Heart left ventricle (tissue), 16 donors: ENCODE measurements at places on chromosomes 6 and 20. TPM values are rescaled to one million over a fixed set of nuclear protein-coding genes. Genes with fewer than 3 reads are reported as not detected.

Gene C6orf15
- not detected for total RNA-seq

GRCh38 chr20:53609491-53610445, 16.1 kb upstream of the ZNF217 start:
- DNase-seq = peak; percentile 42
- no peaks in the 10 kb centered on the region for H3K27me3 ChIP-seq
- no peaks in the 10 kb centered on the region for H3K36me3 ChIP-seq

Gene C20orf144
- total RNA-seq = not detected

GRCh38 chr20:50844430-50845100, 49.7 kb downstream of the BCAS4 start:
- no peak overlapping the region for H3K27ac ChIP-seq
- no peaks in the 10 kb centered on the region for H3K27me3 ChIP-seq
- DNase-seq = no peak
- no peak overlapping the region for H3K4me3 ChIP-seq
- peaks cover 11% of the 10 kb centered on the region for H3K4me1 ChIP-seq
- no peaks in the 10 kb centered on the region for H3K36me3 ChIP-seq

DNA sequence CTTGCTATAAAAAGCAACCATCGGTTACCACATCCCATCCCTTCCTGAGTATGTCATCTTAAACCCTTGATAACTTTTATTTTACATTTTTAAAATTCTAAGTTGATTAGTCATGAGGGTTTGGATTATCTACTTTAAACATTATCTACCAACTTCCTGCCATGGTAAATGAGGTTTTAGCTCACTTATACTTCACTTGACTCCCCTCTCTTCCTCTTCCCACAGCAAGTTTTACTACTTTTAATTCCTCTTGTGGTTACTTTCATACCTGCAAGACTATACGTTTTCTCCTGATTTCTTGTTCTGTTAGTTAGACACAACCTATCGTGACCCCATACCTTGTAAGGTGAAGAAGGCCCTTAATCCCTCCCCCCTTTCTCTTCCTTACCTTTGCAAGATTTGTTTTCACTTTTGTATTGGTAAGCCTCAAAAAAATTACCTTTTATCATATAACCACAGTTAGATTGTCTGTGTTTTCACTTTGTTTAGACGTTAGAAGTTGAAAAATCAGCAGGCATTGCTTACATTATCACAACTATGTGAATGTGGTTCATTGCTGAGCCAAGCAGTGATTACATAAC, 60.1 kb upstream of the OGFRL1 start:
- no peaks in the 10 kb centered on the region for H3K36me3 ChIP-seq
- no peaks in the 10 kb centered on the region for H3K4me1 ChIP-seq
- no peak overlapping the region for H3K27ac ChIP-seq
- no peak overlapping the region for H3K4me3 ChIP-seq

Gene IL17A
- total RNA-seq = not detected

- no peaks in the 10 kb centered on the region for H3K27me3 ChIP-seq
- no peak overlapping the region for H3K27ac ChIP-seq
- peaks cover 7% of the 10 kb centered on the region for H3K36me3 ChIP-seq
- H3K4me1 ChIP-seq = peaks cover 11% of the 10 kb centered on the region
Observed at GRCh38 chr20:47667531-47668312, 117.6 kb downstream of the SULF2 start.

Gene PRL
- not detected for total RNA-seq

Gene TTBK1
- 0.29 TPM for total RNA-seq

Gene FAXC
- total RNA-seq = not detected

Gene TREML1
- total RNA-seq = not detected

- H3K4me3 ChIP-seq = no peak overlapping the region
- no peak for DNase-seq
- no peak overlapping the region for H3K27ac ChIP-seq
- H3K4me1 ChIP-seq = no peaks in the 10 kb centered on the region
Observed at GRCh38 chr6:51526049-51526448, 561.4 kb downstream of the PKHD1 start.

DNA sequence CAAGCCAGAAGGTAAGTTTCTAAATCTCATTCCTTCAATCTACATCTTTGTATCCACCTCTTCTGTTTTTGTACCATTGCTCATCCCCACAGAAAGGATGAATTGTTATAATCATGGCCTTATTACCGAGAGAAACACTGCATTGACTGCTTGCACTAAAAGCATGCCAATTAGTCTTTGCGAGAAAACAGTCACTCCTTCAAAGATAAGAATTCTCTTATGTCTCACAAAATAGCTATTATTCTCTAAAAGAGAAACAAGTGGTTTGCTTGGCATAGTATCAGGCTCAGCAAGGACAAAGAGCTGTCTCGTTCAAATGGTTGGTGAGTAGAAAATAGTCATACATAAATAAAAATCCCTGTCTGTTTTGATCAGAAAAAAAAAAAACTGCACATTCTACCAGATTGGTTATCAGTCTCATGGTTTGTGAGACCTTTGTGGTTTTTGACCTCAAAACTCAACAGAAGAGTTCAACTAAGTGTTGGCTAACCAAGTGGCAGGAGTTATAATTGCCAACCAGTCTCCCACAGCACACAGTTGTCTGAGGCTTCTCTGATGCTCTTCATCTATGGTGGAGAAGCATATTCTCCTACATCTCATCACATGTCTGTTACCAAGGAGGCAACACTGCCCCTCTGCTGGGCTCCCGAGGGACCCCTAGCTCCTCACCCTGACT, 35.1 kb upstream of the ARMH2 start:
- H3K27ac ChIP-seq = no peak overlapping the region
- no peak for DNase-seq
- H3K27me3 ChIP-seq = no peaks in the 10 kb centered on the region
- no peak overlapping the region for H3K4me3 ChIP-seq

GRCh38 chr6:88641178-88641903, 322.1 kb downstream of the RNGTT start:
- no peaks in the 10 kb centered on the region for H3K36me3 ChIP-seq
- H3K27me3 ChIP-seq = no peaks in the 10 kb centered on the region
- H3K4me3 ChIP-seq = no peak overlapping the region
- no peak overlapping the region for H3K27ac ChIP-seq
- peaks cover 8% of the 10 kb centered on the region for H3K4me1 ChIP-seq
- no peak for DNase-seq

- no peak overlapping the region for H3K4me3 ChIP-seq
- no peak for DNase-seq
- H3K36me3 ChIP-seq = no peaks in the 10 kb centered on the region
- no peaks in the 10 kb centered on the region for H3K4me1 ChIP-seq
- no peaks in the 10 kb centered on the region for H3K27me3 ChIP-seq
Observed at GRCh38 chr6:48817333-48818051, 645.6 kb downstream of the MMUT start.

Gene TP53TG5
- total RNA-seq = 0.32 TPM

DNA sequence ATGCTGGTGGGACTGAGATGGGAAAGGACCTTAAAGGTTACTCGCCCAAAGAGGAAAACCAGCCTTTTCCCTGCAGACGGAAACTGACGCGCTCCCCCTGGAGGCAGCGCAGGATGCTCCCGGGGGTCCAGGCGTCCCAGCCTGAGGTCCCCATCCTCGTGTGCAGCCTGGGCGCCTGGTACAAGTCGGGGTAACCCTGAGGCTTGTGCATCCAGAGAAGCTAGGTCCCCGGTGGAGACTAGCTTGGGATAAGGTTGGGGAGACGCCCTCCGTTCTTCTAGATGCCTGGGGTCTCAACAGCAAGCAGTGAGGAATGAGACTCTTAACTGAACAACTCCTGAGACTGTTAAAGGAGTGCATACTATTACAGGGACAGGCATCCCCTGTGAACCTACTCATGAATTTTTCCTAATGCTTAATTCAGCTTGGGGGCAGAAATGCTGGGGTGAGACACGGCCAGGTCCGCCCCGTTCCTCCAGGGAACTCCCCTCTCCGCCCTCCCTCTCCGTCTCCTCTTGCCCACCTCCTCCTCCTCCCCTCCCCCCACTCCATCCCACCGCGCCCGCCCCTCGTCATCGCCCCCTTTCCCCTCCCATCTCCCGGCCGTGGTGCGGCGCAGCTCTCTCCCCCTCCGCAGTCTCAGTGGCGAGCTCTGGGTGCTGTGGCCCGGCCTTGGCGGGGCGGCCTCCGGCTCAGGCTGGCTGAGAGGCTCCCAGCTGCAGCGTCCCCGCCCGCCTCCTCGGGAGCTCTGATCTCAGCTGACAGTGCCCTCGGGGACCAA, at the start of gene PRSS35:
PRSS35 (plus strand) TSS at position 634 of the 781 bp plus-strand sequence. CDS start 10,908 bp downstream, outside the sequence.
- H3K27ac ChIP-seq = no peak within 1 kb of the TSS
- DNase-seq = peak; percentile 56
- peak within 1 kb of the TSS; percentile 47 for H3K4me3 ChIP-seq
- no peaks in the 10 kb centered on the region for H3K36me3 ChIP-seq

GRCh38 chr20:23782366-23782983, 31.7 kb upstream of the CST1 start:
- no peak for DNase-seq
- H3K4me3 ChIP-seq = no peak overlapping the region
- no peaks in the 10 kb centered on the region for H3K27me3 ChIP-seq
- no peak overlapping the region for H3K27ac ChIP-seq
- H3K4me1 ChIP-seq = no peaks in the 10 kb centered on the region

- peaks cover 35% of the 10 kb centered on the region for H3K36me3 ChIP-seq
- no peaks in the 10 kb centered on the region for H3K4me1 ChIP-seq
- H3K27ac ChIP-seq = no peak overlapping the region
- no peaks in the 10 kb centered on the region for H3K27me3 ChIP-seq
Observed at GRCh38 chr6:4067673-4068072, 11.3 kb downstream of the FAM217A start.

DNA sequence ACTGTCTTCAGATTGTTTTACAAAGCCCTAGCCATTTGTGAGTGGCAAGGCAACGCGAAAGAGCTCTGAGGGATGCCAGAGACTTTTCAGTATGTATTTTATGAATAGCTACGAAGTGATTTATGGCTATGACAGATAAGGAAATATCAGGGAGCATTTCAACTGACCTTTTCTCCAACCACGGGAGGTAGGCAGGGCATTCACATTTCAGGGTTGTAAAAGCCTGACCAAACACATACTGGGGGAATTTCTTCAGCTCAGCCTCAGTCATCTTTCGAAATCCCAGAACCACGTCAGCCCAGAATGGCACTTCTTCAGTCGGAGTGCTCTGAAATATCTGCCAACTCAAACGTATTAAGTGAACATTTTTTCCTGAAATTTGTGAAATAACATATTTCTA, 10.8 kb downstream of the DDO start:
- no peaks in the 10 kb centered on the region for H3K4me1 ChIP-seq
- no peak for DNase-seq
- no peaks in the 10 kb centered on the region for H3K27me3 ChIP-seq
- no peak overlapping the region for H3K27ac ChIP-seq

Gene TBX18
- total RNA-seq = 3.8 TPM

Gene ADGRF1
- not detected for total RNA-seq

Gene MYL9
- 1,698 TPM for total RNA-seq

Gene IP6K3
- 17.2 TPM for total RNA-seq

DNA sequence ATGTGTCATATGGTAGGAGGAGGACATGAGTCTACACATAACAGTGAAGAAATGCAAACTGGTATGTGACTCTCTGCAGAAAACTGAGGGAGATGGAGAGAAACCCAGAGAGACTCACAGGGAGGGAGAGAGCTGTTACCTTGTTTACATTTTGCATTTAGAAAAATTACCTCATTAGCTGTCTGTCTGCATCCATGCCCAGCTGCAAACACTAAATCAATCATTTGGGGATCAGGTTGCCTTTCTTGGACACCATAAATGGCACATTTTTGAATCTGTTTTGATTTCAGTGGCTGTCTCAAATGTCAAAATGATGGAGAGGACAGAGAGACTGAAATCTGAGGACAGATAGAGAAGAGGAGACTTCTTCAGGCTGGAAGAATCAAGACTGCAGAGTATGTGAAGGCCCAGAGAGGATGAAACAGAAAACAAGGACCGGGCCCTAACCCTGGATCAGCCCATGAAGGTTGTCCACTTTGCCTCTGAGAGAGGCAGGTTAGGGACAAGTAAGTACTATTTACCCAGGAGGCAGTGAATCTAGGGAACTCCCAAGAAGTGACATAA, 92.2 kb downstream of the UNC5CL start:
- no peaks in the 10 kb centered on the region for H3K27me3 ChIP-seq
- H3K36me3 ChIP-seq = no peaks in the 10 kb centered on the region
- H3K4me3 ChIP-seq = no peak overlapping the region
- no peaks in the 10 kb centered on the region for H3K4me1 ChIP-seq
- DNase-seq = no peak

Gene TMEM244
- total RNA-seq = not detected
